T47D (cell line): ENCODE measurements at places on chromosomes 16 and 17.

- DNase-seq = no peak
Observed at GRCh38 chr17:7606280-7606679, 8.4 kb downstream of the FXR2 start.

GRCh38 chr17:30279156-30279555 is 12.6 kb downstream of the BLMH start:
- DNase-seq = no peak

DNA sequence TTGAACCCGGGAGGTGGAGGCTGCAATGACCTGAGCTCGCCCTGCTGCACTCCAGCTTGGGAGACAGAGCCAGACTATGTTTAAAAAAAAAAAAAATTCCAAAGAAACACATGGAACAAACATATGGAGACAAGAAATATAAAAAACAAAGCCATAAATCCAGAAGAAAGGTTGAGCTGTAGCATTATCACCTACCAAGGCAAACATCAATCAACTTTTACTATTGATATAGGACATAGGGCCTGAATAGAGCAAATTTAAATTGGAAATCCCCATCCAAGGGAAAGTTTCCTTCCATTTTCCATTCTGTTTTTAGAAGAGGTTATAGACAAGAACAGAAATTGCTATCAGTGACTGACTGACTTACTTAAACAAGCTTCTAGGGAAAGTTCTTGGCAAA is 56.6 kb downstream of the SSH2 start:
- no peak for DNase-seq

GRCh38 chr17:60089096-60089806 is 10.5 kb upstream of the HEATR6 start:
- DNase-seq = no peak

- no peak for DNase-seq
Observed at GRCh38 chr16:87314990-87315420, 2.2 kb downstream of the C16orf95 start.

GRCh38 chr16:47700857-47701587 is 239.9 kb downstream of the PHKB start:
- no peak for DNase-seq

DNA sequence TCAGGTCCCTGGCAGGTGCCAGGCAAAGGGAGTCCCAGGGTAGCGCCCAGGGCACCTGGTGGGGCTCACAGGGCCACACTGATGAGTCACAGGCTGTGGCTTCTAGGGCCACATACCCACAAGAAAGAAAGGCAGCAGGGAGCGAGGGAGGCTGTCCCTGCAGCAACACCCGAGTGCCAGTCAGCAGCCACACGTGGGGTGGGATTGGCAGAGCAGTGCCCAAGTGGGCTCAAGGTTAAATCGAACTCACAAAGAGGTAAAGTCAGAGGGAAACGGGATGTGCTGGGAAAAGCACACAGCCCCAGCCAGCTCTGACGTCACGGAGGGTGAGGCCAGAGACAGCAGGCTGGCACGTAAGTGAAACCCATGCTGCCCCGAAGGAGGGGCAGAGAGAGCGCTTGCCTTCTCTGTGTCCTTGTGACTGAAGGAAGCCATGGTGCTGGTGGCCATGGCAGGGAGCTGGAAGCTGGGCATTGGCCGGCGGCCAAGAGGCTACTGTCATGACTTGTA is 33.8 kb downstream of the FA2H start:
- DNase-seq = no peak

GRCh38 chr16:75416904-75417565 is 16.3 kb downstream of the CFDP1 start:
- DNase-seq = no peak

DNA sequence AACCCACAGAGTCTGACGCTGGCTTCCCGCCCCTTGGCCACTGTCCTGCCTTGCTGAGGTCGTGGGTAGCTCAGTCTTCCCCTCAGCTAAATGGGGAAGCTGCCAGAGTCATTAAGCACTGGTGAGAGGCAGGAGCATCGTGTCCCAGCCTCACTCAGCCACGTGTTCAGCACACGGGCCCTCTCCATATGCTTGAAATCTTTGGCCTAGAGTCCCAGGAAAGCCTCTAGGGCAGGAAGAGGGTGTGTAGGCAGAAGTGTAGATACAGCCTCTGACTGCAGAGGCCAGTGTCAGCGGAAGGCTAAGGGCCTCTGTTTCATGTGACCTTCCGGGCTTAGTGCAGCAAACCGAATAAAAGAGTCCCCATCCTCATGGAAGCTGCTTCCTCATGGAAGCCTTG is 4.1 kb downstream of the DHODH start:
- no peak for DNase-seq

GRCh38 chr17:48254896-48255295 is 147.3 kb downstream of the SNX11 start:
- no peak for DNase-seq

DNA sequence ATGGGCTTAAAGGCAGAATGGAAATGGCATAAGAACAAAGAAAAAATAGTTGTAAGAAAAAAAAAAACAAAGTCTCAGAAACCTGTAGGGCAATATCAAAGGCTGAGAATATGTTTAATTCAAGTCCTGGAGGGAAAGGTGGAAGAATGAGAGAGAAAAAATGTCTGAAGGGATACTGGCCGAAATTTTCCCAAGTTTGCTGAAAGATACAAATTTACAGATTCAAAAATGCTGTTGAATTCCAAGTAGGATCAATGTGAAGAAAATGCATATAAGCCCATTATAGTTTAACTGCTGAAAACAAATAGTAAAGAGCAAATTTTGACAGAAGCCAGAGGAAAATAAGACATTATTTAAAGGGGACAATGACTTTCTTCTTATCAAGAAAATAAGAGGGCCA is 6.6 kb upstream of the USP22 start:
- DNase-seq = no peak

DNA sequence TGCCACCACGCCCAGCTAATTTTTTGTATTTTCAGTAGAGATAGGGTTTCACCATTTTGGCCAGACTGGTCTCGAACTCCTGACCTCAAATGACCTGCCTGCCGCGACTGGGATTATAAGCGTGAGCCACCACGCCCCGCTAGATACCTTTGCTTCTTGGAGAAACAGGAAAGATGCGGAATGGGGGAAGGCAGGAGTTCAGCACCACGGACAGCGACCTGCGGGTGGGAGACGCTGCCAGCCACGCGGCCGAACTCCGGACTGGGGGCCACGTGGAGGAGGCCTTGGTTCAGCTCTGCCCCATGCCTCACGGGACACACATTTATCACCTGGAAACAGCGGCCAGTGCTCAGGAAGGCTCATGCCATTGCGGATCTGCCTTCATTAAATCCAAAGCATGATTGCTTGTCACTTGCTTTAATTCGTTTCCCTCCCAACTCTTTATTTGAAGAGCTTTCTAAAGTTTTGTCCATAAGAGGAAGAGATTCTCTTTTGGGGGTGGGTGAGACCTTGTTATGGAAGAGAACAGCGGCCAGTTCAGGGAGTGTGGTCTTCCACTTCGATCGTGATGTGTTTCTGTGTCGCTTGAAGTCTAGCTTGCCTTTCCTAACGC is 219.9 kb downstream of the ENGASE start:
- DNase-seq = peak; percentile 84

GRCh38 chr16:57804111-57804837 is 2.0 kb upstream of the KIFC3 start:
- DNase-seq = no peak

DNA sequence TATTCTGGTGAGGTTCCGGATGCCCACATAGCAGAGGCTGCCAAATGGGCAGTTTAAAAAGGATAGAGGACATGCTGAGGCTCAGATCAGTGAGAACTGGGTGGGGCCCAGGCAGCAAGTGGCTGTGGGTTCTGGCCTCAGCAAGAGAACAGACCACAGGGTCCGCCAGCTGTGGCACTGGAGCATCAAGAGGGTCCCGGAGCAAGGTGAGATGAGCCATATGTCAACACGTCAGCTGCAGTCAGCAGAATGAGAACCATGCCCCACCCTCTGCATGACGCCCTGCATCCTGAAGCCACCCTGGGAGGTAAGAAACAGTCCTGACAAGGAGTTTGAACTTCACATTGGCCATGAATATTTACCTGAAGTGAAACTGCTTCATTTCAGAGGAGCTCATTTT is 20.1 kb upstream of the CCL5 start:
- DNase-seq = no peak

GRCh38 chr16:55378616-55379015 is 54.6 kb downstream of the IRX6 start:
- no peak for DNase-seq

DNA sequence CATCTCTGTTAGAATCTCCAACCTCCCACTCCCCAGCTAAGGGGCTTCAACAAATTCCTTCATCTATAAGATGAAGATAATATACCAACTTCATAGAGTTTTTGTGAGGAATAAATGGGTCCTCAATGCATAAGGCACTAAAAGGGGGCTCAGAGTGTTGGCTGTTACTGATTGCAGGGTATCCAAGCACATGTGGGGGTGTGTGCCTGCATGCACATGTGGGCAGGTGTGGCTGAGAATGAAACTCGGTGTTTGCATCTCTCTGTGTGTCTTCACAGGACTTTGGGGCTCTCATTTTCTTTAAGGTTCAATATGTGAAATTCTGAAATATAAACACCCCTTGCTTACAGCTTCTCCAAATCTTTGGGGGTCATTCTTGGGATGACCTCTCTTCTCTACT is 4.1 kb upstream of the PPP1R9B start:
- no peak for DNase-seq

DNA sequence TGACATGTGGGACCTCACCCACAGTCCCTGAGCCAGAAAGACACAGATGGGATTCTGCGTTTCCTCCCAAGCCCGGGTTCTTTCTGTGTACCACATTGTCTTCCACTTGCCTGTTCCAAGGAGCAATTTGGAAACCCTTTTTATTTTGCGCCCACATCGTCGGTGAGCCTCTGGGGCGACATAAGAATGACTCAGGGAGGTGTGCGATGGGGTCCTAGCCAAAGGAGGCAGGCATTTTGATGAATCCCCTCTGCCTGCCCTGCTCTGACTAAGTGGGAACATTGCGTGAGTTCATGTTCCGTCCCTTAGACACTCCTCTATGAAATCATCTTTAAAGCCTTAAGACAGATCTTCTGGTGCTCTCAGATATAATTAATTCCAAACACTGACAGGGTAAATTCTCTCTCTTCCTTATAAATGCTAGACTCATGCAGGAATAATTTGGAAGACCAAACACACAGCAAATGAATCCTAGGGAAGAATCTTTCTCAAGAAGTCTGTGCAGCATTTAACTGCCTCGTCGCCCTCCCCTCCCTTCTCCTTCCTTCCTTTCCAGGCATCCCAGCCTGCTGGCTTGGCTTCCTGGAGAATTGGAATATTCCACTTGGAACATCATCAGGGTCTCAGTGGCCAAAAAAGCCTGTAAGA is 52.7 kb upstream of the FOXF1 start:
- DNase-seq = no peak

DNA sequence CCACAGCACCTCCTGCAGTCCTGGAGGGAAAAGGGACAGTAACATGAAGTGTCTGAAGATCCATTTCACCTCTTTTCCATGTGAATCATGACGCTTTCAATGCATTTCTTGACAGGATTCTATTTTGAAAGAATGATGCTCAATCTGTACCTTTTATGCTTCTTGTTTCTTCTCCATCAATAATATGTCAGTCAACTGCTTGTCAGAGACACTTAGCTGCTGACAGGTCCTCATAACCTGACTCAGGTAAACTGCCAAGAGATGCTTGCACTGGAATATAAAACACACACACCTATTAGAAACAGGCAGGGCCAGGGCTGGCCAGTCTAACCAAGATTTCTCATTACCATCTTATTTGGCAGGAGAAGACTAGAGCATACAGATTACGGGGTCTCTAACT is 21.6 kb downstream of the ZSWIM7 start:
- no peak for DNase-seq

DNA sequence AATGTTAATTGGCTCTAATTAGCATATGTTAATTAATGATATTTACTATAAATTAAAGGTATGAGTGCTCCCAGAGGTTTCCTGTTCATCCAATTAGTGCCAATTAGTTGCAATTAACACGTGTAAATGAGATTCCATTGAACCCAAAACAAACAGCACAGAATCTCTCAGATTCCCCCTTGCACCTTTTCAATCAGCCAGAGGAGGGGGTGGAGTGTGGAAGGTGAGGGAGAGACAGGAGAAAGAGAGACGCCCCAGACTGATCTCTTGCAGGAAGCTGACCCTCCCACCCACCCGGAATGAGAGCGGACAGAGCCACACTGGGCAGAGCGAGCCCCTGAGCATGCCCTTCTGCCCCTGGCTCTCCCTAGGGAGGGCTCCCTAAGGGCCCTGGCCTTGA is 24.1 kb upstream of the LHX1 start:
- no peak for DNase-seq

DNA sequence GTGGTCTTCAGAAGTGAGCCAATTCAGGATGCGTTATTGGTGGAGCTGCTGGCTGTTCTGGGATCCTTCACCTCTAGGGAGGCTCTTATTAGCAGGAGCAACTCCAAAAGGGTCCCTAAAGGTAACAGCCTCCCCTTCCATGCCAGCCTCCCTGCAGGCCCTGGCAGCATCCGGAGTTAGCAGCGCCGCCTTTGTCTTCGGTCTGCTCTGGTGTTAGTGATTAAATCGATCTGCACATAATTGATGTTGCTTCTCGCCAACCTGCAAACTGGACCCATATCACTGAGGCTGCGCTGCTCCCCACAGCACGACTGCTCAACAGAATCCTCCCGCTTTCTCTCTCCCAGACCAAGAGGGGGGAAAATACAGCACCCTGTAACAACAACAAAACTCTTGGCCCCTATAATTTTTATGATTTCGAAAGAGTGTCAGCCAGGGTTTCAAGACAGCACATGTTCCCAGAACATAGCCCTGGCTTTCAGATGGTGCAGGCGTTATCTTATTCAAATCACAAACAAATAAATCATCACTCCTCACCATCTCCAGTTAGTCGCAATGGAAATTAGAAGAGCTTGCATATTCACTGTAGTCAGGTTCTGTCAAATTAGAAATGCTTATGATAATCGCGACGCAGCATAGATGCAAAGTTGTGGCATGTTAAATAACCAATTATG is 76.0 kb downstream of the IRX3 start:
- DNase-seq = no peak

- no peak for DNase-seq
Observed at GRCh38 chr17:3914312-3914670, 2.0 kb downstream of the P2RX1 start.

GRCh38 chr17:2482218-2482617 is 29.5 kb downstream of the METTL16 start:
- no peak for DNase-seq

GRCh38 chr17:43556292-43556691 is 10.2 kb upstream of the ETV4 start:
- DNase-seq = no peak

- DNase-seq = no peak
Observed at GRCh38 chr17:49851387-49852291, 3.8 kb upstream of the TAC4 start.
